Right renal cortex interstitium (tissue), 3 donors: ENCODE measurements at places on chromosomes 6 and 20.

DNA sequence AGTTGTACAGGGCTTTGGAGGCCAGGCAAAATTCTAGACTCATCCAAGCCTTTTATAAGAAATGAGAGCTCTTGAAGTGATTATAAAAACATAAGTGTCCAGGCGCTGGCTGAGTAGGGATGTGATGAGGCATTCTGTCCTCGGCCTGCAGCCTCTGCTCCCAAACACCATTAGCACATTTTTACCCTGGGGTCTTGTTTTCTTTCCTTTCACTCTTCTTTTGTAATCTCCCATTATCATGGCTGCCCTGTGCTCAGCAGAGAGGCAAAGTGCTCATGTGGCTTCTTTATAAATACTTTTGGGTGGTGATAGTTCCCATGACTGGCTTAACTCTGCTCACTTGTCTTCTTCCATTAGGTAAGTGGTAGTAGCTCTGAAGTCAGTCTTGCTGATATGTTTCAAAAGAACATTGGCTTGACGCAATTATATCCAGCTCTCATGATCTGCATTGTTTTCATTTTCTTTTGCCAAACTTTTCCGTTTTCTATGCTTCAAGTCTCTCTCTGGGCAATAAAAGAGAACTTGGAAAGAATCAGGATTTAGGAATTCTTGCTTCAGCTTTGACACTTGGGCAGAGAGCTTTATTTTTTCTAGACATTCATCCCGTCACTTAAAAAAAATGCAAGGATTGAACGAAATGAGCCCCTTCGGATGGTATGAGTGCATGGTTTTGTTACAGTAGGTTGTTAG is 61.1 kb downstream of the CAP2 start:
- DNase-seq = no peak

- no peak for DNase-seq
These were observed 30.9 kb downstream of the BFSP1 start for GRCh38 chr20:17500271-17500670.

DNA sequence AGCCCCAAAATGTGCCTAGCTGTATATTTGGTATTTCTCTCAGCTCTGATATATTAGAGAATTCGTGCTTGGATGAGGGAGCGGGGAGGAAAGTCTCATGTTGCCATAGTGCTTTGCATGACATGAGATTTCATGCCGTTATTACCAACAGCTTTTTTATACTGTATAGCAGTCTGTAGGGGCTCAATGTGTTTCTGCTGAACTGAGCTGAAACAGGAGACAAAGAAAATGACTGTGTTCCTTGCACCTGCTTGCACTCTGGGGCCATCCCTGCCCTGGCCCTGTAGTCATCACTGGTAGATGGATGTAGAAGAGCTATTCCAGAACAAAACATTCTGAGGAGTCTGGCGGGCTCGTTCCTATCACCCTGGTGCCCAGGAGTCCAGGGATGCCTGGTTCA is 128.0 kb upstream of the SASH1 start:
- DNase-seq = no peak

DNA sequence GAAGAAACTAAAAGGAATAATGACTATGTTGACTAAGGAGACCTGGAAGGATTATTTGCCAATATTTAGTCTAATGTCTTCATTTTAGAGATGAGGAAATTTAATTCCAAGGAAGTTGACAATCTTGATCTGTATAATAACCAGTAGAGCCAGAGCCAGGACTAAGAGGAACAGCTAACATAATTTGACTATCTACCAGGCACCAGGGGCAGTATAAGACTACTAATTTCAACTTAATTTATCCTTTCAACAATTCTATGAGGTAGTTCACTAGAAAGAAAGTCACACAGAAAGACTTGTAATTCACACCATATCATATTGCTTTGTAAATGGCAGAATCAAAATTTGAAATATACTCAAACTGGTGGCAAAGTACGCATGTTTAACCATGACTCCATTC is 273.0 kb upstream of the STXBP5 start:
- no peak for DNase-seq

DNA sequence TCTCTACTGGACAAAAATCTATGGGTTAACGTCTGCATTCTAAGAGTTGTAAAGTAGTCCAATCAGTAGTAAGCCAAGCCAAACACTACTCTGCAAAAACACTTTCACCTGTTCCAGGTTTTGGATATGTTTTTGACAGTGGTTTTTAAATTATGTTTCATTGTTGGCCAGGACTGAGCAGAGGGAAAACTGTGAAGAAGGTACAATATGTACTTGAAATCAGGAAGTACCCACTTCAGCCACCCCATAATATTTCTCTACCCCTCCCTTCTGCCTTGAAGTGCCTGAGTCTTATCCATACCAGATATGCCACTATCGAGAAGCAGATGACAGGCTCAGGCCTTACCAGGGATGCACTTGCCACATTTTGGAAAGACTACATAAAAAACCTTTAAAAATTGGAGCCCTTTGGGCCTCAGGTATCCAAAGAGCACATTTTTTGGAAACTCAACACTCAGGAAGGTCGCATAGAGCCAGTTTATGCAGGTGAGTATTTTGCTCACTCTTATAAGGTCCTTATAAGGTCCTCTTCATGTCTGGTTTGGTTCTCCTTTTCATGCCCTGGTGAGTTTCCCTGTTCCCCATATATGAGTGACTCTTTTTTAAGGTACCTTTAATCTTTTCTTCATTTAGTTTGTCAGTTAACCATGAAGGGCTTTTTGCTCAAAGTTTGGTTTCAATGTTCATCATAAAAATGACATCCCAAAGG is 859.3 kb upstream of the FLRT3 start:
- DNase-seq = no peak
